ENCODE measurements at places on chromosomes 2 and 18. TPM values are rescaled to one million over a fixed set of nuclear protein-coding genes. Genes with fewer than 3 reads are reported as not detected.

- no peak for DNase-seq
These were observed 79.7 kb upstream of the TRIB2 start for GRCh38 chr2:12636837-12637581.

DNA sequence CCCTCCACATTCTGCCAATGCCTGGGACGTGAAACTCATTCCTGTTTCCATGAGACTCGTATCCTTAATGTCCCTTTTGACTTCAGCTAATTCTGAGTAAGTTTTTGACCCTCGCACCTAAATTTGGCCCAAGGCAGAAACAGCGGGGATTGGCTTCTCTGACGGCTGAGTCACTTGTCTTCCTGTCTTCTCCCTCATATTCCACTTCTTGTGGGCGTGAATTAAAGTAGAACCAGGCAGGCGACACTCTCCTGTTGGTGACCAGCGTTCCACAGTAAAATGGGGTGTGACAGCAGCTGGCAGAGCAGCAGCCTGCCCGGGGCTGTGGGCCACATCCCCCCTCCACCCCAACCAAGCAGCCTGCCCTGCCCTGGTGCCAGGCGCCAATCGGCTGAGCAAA, 15.5 kb downstream of the TTC32 start:
- DNase-seq: no peak

DNA sequence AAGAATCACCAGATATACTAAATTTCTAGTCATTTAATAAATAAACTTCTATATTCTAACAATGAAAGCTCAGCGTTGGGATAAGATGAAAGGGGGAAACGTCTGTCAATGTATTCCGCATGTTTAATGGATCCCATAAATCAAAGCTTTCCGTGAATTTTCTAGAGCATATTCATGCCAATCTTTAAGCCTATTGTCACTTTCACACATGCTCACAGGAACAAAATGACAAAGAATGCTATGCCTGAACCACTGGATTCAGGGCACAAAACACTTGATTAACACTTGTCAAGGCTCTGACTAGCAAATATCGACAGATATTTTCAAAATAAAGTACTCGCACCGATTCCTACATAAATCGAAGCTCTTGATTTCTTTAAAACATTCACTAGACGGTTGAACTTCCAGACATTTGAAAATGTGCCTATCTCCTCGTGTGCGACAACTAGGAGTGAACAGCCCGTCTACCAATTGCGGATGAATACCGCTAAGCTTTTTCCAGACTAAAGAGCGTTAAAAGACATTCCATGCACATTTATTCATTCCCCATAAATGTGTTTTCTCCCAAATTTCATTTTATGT, 1.8 kb downstream of the TLK1 start:
- no peak for DNase-seq

- DNase-seq: no peak
These were observed 272.2 kb downstream of the NDUFA10 start for GRCh38 chr2:239752951-239753350.

DNA sequence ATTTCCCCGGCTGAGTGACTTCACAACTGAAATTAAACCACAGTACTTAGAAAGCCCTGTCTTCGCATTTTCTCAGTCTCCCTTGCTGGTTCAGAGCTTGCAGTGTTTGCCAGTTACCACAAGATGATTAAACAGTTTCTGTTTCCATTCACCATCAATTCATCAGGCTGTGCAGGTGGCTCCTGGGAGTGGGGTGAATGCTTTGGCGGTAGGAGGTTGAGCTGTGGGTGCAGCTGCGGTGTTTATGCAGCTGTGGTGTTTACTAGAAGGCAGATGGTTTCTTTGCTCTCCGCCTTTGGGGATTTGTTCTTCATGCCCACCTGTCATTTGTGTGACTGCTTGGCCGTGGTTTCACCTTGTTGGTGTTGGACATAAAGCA, 16.1 kb downstream of the ACOXL start:
- DNase-seq: no peak

DNA sequence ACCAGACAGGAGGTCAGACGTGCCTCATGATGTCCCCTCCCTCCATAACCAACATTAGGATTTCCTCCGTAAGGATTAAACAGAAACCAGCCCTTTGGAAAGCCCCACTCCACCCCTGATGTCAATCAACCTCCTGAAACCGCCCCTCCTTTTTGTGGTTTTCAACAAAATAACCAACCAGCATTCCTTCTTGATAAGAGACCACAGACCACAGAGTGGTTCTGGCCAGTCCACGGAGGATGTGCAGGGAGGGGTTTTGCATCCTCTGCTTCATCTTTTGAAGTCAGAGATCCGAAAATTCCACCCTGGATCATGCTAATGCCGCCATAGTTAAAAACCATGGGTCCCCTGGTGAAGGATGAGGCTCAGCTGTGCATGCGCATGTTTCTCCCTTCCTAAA, 180.0 kb upstream of the CCDC150 start:
- no peak for DNase-seq

GRCh38 chr2:123500346-123500745, 524.7 kb upstream of the CNTNAP5 start:
- no peak for DNase-seq

- no peak for DNase-seq
These were observed 309.6 kb downstream of the SOCS6 start for GRCh38 chr18:70598406-70598805.

DNA sequence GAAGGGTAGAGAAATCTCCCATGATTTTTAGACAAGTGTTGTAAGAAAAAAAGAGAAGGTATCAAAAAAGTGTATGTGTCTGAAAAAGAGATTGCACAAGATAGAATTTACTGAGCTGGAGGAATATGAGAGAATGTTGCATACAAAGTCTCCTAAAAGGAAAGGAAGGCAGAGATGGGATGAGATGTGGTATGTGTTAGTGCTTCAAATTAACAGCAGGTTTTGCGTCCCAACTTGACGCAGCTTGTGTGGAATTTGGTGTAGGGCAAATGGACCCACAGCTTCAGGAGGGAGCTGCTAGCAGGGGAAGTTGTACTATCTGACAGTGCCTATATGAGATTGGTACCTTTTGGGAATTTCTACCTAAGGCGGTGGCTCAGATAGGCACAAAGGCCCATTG, 9.0 kb upstream of the RASGRP3 start:
- no peak for DNase-seq

- DNase-seq: no peak
These were observed 14.4 kb downstream of the DDX18 start for GRCh38 chr2:117828870-117829269.

DNA sequence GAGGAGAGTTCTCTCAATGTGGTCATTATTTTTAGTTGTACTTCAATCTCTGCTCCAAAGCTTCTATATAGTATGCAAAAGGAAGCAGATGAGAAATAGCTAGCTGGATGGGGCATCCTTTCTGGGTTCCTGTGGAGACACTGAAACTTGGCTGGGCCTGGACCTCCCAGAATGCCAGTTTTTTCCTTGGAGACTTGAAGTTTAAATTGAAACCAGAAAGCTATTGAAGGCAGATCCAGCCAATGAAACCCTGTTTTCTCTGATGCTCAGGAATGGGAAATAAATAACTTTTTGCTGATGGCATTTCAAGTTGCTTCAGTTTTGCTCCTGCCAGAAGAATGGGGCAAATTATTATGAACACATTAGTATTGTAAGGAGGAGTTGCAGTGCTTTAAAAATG, 2.9 kb downstream of the SETBP1 start:
- DNase-seq: no peak

GRCh38 chr18:3704556-3705344, 254.8 kb downstream of the TGIF1 start:
- no peak for DNase-seq

DNA sequence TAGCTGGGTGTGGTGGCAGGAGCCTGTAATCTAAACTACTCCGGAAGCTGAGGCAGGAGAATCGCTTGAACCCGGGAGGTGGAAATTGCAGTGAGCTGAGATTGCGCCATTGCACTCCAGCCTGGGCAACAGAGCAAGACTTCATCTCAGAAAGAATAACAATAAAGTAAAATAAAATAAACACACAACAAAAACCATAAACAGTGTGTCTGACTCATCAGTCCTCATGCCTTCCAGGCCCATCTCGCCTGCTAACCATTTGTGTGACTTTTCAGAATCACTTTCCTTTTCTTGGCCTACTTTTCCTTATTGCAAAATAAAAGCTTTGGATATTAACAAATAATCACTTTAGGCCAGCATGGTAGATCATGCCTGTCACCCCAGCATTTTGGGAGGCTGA, 42.0 kb upstream of the ASXL2 start:
- DNase-seq: no peak

DNA sequence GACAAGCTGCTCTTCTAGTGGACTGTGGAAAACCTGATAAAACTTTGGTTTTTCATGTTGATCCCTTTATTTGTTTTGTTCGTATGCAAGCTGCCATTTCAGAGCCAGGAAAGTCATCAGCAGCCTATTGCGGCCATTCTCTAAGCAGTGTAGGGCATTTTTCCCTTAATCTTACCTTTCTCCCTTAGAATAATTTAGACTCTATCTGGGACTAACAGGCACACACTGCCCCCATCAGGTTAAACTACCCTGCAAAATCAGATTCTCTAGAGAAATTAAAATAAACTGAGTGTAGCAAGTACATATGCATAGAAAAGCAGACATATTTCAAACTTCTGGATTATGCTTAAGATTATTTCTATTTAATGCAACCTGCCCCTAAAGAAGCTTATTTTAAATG, 347.5 kb downstream of the METTL4 start:
- no peak for DNase-seq

GRCh38 chr2:136917411-136917881, 152.1 kb downstream of the THSD7B start:
- DNase-seq: no peak

- DNase-seq: no peak
These were observed 93.4 kb downstream of the IKZF2 start for GRCh38 chr2:213057977-213058376.

DNA sequence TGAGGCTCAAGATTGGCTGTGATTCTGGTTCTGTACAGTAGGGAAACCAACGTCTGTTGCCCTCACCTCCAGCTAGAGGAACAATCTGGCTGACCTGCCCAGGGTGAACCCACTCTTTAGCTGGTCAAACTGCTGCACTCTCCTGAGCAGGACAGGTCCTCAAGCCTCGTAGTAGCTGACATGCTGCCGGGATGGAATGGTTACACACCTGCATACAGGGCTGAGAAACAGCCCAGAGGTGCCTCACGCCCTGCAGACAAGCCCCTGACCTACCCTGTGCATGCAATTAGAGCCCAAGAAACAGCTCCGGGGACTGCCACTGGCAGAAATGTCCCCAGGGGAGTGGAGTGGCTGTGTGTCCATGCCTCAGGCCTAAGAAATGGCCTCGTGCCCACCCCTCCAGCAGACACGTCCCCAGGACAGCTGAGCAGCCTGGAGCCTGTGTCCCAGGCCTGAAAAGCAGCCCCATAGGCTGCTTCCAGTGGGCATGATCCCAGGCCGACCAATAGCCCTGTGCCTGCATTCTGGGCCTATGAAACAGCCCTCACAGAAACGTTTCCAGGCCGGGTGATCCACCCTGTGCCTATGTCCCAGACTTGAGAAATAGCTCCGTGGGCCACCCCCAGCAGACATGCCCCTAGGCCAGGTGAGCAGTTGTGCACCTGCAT, 25.4 kb downstream of the BOLL start:
- DNase-seq: no peak

DNA sequence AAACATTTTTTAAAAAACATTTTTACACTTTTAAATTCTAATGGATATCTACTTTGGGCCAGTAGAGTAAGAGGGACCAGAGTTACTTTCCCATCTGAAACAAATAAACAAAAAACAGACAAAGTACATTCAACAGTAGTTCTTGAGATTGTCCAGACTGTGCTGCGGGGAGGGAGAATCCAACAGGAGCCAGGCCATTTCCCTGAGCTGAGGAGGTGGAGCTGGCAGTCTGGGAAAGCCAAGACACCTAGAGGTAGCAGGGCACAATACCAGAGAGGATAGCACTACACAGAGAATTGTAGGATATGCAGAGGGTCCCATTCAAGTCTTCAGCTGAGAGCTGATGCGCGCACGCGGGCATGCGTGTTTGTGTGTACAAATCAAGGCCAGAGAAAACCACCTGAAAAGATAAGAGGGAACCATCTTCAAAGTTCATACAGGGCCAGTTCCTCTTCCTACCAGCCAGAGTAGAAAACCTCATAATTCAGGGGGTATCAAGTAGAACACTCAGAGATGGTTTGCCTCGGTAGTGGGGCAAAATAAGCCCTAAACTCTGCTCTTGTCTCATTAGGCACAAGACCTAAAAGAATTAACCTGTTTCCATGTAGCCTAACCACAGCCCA, 44.0 kb downstream of the PTRHD1 start:
- DNase-seq: no peak

Gene CDH19
- total RNA-seq: not detected

Gene CCDC121
- total RNA-seq: 0.20 TPM

Gene CDCA7
- total RNA-seq: 25.9 TPM

Gene IL36A
- total RNA-seq: not detected

Gene STPG4
- total RNA-seq: not detected

Gene ADCY3
- total RNA-seq: 95.4 TPM

Gene RAB3GAP1
- 23.6 TPM for total RNA-seq

Gene TCF23
- not detected for total RNA-seq
